ENCODE measurements at places on chromosomes 16 and 17. TPM values are rescaled to one million over a fixed set of nuclear protein-coding genes. Genes with fewer than 3 reads are reported as not detected.

The PDIA2 gene
- not detected for total RNA-seq

The SSTR5 gene
- total RNA-seq: 2.4 TPM

The NACA2 gene
- not detected for total RNA-seq

The SLC2A4 gene
- 7.8 TPM for total RNA-seq

DNA sequence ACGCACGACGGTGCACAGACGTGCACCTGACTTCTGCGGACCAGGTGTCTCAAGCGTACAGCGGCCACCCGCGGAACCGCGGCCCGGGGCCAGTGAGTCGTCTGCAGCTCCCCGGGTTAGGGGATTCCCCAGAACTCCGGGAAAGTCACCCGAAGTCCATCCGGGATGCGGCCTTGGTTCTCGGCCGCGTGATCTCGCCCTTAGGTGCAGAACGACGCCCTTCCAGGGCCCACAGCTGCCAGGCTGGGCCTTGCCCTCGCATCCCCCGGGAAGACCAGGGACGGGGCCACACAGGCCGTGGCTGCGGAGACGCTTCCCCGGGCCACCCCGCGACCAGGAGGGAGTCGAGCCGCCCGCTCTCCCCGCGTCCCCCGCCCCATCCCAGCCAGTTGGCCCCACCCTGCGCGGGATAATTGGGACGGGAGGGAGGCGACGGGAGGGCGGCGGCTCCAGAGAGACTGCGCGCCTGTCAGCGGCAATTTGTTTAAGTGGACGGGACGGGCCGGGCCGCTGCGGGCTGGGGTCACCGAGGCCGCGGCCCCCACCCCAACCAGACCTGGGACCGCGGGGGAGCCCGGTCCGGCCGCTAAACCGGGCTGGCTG is 3.6 kb upstream of the TBX2 start:
- no peak for DNase-seq

- no peak for DNase-seq
Measured at GRCh38 chr16:6484935-6485334, 847.7 kb upstream of the RBFOX1 start.

DNA sequence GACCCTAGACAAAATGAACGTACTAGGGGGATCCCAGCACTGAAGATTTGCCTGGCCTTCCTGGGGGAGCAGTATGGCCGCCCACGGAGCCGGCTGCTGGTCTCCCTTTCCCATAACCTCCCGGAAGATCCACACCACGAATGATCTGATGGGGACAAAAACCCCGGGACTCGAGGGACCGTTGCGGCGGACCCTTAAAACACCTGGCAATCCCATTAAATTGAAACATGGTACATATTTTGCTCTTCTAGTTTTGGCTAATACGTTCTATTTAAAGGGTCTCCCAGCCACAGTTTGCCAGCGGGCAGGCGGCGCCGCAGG is 45.2 kb upstream of the LCMT1 start:
- DNase-seq: no peak
